NCI-H1930 (cell line): ENCODE measurements at places on chromosomes 16 and 17.

DNA sequence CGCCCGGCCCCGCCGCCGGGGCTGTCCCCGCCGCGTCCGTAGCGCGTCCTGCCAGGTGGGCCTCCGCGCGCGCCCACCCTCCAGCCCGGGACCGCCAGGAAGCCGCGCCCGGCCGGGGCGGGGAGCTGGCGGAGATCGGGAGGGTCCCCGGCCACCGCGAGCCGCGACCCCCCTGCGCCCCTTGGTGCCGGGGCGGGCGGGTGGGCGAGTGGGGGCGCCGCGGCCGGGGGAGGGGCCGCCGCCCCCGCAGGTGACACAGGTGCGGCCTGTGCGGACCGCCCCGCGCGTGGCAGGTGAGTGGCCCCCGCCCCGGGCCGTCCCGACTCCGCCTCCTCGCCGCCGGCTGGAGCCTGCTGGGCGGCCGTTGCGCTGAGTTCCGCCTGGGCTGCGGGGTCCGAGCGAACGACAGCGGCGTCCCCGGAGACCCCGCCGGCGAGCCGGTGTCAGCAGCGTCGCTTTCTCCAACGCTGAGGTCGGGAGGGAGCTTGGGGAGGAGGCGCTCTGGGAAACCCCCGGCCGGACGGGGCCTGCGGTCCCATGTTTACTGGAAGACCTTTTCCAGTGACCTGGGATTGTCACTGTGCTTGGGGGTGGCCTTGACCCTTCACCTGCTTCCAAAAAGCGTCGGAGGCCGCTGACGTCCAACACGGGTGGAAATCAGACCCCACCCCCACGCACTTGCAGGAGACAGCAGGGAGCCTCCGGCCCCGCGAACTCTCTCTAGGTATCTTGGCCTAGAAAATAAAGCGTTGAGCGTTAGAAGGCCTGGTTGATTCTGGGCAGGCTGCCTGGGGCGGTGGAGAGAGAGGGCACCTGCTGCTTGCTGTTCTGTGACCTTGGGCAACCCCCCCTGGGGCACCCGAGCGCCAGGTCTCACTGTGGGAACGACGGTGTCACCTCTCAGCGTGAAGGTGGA is 542 bp downstream of the KLHL36 start:
- no peak for DNase-seq

DNA sequence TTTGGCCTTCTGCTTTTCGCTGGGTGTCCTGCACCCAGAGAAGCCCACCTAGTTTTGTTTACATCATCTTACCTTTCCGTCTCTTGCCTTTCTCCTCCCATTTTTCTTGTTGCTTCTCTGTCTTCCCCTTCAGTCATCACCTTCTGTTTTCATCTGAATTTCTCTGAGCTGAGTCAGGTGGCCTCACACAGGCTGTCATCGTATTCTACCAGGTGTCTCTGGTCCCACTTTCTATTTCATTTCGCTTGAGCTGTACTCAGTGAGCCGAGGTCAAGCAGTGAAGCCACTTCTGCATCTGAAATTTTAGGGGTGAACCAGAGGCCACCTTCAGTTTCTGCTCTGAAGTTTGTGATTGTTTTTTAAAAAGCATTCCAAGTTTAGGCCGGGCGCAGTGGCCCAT is 9.7 kb downstream of the CRAMP1 start:
- DNase-seq, result no peak

DNA sequence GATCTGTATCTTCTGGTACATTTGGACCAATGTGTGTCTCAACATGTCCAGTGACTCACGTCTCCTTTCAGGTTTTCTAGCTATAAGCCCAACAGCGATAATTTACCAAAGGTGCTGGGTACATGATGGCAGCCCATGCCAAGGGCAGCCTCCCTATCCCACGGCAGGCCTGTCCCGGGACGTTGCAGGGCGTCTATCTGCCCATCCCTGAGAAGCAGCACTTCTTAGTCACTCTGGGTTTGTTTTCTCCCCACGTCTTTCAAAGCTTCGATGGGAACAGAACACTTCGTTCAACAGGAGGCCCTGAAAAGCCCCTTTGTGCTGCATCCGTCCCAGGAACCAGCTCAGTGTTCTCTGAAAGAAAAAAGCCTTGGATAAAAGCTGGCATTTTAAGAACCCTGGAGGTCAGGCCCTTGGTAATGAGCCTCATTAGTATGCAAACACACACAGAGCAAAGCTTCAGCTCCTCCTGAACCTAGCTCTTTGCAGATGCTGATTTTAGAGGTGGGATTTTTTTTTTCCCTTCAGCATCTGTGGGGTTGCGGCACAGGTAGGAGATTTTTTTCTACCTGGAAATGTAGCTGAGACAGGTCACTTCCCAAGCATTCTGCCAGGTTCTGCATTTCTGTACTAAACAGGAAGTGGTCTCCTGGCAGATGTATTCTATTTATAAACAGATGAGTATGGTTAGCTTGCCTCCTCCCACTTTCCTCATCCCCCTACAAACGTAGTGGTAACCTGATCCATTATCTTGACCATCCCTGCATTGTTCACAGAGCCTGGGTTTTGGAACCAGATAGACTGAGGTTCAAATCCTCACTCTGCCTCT is 17.5 kb upstream of the MT4 start:
- no peak for DNase-seq

- DNase-seq, result no peak
Observed at GRCh38 chr17:33628500-33629346, 335.6 kb upstream of the ASIC2 start.

DNA sequence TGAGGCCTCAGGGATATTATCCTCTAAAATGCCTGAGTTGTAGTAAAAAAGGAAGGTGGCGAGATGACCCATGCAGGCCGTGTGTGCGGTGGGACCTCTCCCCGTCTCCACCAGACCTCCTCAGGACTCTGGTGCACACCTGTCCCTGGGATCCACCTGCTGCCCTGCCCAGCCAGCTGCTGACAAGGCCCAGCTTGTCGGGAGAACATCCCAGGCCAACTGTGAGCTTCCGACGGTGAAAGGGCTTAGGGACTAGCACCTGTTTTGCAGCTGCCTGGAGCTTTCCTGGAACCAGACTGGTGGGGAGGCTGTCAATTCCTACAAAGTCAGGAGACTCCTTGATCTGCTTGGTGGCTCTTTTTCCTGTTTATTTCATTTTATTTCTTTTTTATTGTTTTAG is 11.6 kb downstream of the IL34 start:
- DNase-seq, result no peak

- DNase-seq, result no peak
Observed at GRCh38 chr17:47660064-47660492, 10.4 kb downstream of the KPNB1 start.

- no peak for DNase-seq
Observed at GRCh38 chr17:7490144-7490543, 6.0 kb downstream of the POLR2A start.

- DNase-seq, result peak; percentile 20
Observed at GRCh38 chr17:6069539-6070429, at the start of gene WSCD1. TSS of gene WSCD1 (plus strand) at chr17:6070379. CDS start at chr17:6080659, 10,280 bp downstream.

GRCh38 chr16:49824593-49824992 is 31.3 kb downstream of the ZNF423 start:
- DNase-seq, result no peak

GRCh38 chr17:80045703-80046102 is 9.3 kb downstream of the CCDC40 start:
- no peak for DNase-seq
